ENCODE measurements at places on chromosomes 12 and 14. TPM values are rescaled to one million over a fixed set of nuclear protein-coding genes. Genes with fewer than 3 reads are reported as not detected.

Gene PRH1
- 7.4 TPM for total RNA-seq

Gene SERPINA12
- total RNA-seq, result not detected

DNA sequence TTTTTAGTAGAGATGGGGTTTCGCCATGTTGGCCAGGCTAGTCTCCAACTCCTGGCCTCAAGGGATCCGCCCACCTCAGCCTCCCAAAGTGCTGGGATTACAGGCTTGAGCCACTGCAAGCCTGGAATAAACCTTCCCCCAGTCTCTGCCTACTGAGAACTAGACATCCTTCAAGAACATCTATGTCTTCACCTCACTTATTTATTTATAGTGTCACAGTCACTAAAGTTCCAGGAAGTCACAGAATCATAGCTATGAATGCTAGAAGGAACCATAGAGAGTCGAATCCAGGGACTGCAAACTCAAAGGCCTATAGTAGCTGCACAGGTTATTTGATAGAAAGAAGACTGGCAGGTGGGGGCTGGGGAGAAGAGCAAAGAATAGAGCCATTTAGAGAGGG, 44.7 kb upstream of the NUDT4 start:
- no peak for DNase-seq

DNA sequence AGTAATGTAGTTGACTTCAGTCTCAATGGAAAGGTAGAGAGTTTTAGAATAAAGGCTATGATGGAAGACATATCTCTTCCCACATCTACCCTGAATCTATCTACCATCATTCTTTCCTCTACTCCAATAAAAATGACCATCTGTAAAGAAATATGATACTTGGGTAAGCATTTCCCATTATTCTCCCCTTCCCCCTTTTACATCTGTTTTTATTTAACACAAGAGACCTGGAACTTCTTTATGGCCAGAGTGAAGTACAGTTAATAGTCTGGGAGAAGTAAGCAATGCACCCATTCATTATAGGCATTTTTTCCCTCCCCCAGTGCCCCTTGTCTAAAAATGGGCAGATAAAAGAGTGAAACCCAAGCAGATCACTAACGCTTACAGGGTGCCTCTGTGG, 6.5 kb downstream of the TPH2 start:
- DNase-seq, result no peak

- DNase-seq, result peak; percentile 62
Measured at GRCh38 chr12:93447555-93448290, 6.0 kb upstream of the UBE2N start.

- no peak for DNase-seq
Measured at GRCh38 chr12:132342251-132343227, 13.2 kb upstream of the GALNT9 start.

GRCh38 chr12:114209861-114210260, 196.1 kb downstream of the TBX5 start:
- no peak for DNase-seq

Gene OR6C68
- total RNA-seq, result not detected

Data from activated naive CD4-positive, alpha-beta T cell treated with anti-CD3 and anti-CD28 coated beads for 36 hours (primary cell).